ENCODE measurements at places on chromosomes 7 and 10.

DNA sequence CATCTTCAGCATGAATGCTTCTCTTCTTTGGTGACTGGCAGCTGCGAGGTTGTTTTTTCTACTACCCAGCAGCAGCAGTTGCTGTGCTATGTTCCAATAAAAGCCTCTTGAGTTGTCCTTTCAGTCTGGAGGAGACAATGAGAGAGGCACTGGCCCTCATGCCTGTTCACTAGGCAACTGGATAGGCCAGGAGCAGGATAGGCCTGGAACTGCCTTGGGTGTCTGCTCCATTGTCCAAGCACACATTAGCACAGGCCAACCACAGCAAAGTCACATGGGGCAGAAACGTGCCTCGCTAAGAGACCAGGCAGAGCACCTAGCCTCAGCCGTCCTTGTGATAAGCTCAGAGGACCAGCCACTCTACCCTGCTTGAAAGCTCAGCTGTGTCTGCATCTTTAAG lies 76.9 kb upstream of the PDCD4 start:
- H3K27me3 ChIP-seq, result no peaks in the 10 kb centered on the region
- peaks cover 32% of the 10 kb centered on the region for H3K4me1 ChIP-seq
- H3K4me3 ChIP-seq, result no peak overlapping the region
- no peak overlapping the region for H3K27ac ChIP-seq
- DNase-seq, result no peak
- no peaks in the 10 kb centered on the region for H3K36me3 ChIP-seq

DNA sequence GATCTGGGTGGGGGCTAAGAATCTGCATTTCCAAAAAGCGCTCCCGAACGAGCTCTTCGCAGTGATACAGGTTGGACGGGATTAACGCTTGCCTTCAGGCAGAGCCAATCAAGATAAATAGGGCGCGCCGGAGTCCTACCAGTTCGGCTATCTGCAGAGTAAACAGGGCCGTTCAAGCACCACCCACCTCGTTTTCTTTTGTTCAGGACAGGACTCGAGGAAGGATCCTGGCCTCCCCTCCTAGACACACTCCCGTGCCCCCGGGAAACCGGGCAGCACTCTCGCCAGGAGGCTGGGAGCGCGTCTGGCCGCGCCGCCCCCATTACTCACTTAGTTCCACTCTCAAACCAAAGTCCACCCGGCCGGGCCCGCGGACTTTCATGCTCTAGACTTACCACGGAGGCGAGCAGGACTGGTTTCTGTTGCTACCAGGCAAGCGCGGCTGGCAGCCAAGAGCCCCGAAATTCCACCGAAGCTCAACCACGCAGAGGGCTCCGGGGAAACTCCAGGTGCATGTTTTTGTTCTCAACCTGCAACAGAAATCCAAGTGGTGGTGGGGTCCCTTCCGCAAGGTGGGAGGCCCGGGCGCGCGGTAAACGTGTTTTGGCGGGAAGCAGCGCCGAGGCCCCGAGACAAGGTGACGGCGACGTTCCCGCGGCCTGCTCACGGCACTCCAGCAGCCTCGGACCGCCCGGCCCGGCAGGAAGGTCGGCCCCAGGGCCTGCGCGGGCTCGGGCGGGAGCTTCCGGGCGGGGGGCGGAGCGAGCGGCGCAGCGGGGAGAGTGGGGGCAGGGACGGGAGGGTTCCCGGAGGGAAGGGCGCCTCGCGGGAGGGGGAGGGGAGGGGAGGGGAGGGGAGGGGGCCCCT lies 12.7 kb downstream of the HNRNPF start:
- DNase-seq, result peak; percentile 87
- H3K27ac ChIP-seq, result peak overlapping the region; percentile 97
- peaks cover 43% of the 10 kb centered on the region for H3K36me3 ChIP-seq
- H3K4me3 ChIP-seq, result peak overlapping the region; percentile 61

DNA sequence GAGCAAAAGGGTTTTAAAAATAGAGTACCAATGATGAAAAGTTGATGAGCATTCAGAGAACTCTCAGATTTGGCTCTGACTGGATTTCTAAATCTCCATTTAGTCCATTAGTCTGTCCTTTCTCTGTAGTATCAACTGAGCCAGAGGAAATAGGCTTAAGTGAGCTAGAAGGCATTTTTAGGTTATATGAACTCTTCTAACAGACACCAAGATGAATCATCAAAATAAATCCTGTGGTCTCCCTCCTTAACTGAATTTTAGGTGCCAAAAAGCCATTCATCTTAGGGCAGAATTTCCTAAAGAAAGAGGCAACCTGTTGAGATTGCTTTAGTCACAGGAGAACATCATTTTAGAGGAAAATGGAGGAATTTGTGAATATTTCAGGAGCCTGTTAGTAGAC lies 305.1 kb downstream of the AUTS2 start:
- H3K36me3 ChIP-seq, result no peaks in the 10 kb centered on the region
- H3K27me3 ChIP-seq, result no peaks in the 10 kb centered on the region
- H3K27ac ChIP-seq, result no peak overlapping the region
- DNase-seq, result no peak

DNA sequence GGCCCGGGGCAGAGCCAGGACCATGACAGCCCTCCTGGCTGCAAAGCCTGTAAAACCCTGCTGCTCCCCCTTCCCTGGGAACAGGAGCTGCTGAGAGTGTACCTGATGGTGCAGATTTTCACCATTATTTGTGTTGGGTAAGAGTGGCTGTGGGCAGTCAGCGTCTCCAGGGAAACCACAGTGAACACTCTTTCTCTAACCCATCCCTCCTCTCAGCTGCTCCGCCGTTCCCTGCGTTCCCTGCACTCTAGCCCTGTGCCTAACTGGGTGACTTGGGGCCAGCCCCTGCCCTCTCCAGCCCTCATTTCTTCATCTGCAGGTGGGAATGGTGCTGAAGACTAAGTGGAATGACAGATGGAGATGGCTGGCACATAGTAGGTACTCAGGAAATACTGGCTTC lies 75.9 kb upstream of the PCBD1 start:
- no peak for DNase-seq
- peaks cover 15% of the 10 kb centered on the region for H3K27me3 ChIP-seq
- no peak overlapping the region for H3K27ac ChIP-seq
- no peaks in the 10 kb centered on the region for H3K4me1 ChIP-seq

DNA sequence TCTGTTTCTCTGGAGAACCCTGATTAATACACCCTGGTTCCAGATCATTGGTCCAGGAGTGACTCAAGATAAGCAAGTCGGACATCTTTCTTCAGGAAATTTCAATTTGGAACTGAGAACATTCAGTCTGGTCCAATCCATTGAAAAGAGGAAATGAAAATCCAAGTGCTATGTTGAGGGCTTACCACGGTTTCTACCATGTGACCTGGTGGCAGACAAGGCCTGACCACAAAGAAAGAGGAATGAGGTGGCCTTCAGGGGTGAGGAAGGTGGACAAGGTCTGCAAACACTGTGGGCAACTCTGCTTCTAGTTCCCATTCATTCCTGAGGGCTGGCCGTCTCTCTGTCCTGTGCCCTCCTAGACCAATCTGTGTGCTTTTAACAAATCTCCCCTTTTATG lies 149.2 kb upstream of the GHITM start:
- DNase-seq, result no peak
- no peaks in the 10 kb centered on the region for H3K27me3 ChIP-seq
- no peaks in the 10 kb centered on the region for H3K36me3 ChIP-seq
- no peak overlapping the region for H3K4me3 ChIP-seq
- no peak overlapping the region for H3K27ac ChIP-seq

GRCh38 chr10:6053816-6054631 lies 8.1 kb downstream of the IL2RA start:
- no peaks in the 10 kb centered on the region for H3K36me3 ChIP-seq
- peaks cover 24% of the 10 kb centered on the region for H3K4me1 ChIP-seq
- H3K4me3 ChIP-seq, result no peak overlapping the region
- H3K27me3 ChIP-seq, result no peaks in the 10 kb centered on the region

- no peak for DNase-seq
- no peak overlapping the region for H3K27ac ChIP-seq
- no peaks in the 10 kb centered on the region for H3K36me3 ChIP-seq
- H3K4me1 ChIP-seq, result no peaks in the 10 kb centered on the region
Observed at GRCh38 chr7:100957832-100958421, 8.6 kb downstream of the MUC3A start.

DNA sequence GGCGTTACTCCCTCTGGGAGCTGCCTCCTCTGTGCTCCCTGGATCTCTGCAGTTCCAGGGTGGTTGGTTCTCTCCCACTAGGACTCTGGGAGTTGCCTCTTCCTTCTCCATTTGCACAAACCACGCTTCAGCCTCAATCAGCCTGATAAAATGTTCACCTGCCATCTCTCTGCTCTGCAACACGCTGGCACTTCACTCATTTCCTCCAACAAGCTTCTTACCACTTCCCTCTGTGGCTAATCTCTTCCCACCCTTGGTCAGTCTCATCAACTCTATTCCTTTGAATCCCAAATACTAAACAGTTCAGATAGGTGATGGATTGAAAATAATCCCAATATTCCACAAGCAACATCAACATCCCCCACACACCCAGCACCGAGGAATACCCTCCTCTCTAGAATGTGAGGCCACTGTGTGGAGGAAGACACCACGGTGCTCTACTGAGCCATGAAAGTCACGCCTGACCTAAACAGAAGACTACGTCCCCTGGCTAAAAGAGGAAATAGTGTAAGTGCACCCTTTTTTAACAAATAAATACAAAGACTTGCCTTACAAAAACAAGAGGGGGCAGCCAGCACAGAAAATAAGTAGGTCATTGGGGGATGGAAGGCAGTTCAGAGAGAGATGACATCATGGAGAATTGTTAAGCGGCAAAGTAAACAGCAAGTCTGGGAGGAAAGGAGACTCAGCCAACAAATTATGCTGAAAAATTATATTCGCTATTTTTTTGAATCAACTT lies 1.9 kb upstream of the FAM170B start:
- H3K27ac ChIP-seq, result no peak overlapping the region
- H3K4me3 ChIP-seq, result no peak overlapping the region
- no peak for DNase-seq
- H3K36me3 ChIP-seq, result no peaks in the 10 kb centered on the region
- H3K4me1 ChIP-seq, result peaks cover 18% of the 10 kb centered on the region
- H3K27me3 ChIP-seq, result no peaks in the 10 kb centered on the region

- H3K27me3 ChIP-seq, result no peaks in the 10 kb centered on the region
- no peak overlapping the region for H3K27ac ChIP-seq
- no peak for DNase-seq
- H3K4me3 ChIP-seq, result no peak overlapping the region
- H3K36me3 ChIP-seq, result no peaks in the 10 kb centered on the region
Observed at GRCh38 chr10:131580674-131581073, 269.2 kb upstream of the TCERG1L start.

GRCh38 chr10:43774234-43774769 lies 125.6 kb upstream of the ZNF32 start:
- H3K27ac ChIP-seq, result no peak overlapping the region
- no peaks in the 10 kb centered on the region for H3K4me1 ChIP-seq
- no peaks in the 10 kb centered on the region for H3K27me3 ChIP-seq
- no peak overlapping the region for H3K4me3 ChIP-seq

DNA sequence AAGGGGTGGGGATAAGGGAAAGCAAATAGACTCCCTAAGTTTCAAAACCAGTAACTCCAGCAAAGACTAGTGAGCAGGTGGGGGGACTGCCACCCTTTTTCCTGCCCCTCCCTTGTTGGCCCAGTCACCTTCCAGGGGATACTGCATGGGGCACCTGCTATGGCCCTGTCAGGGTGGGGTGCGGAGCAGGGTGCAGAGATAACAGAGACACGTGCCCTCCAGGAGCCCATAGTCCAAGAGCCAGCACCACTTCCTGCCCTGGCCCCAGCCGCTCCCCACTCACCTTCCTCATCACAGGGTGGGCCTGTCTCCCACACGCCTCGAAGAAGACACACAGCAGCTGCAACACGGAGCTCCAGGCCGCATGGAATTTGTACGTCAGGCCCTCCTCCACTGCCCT lies 20.6 kb downstream of the RRP12 start:
- no peak for DNase-seq
- peaks cover 83% of the 10 kb centered on the region for H3K36me3 ChIP-seq

- H3K4me3 ChIP-seq, result no peak overlapping the region
- DNase-seq, result no peak
- no peaks in the 10 kb centered on the region for H3K27me3 ChIP-seq
- H3K27ac ChIP-seq, result no peak overlapping the region
- peaks cover 5% of the 10 kb centered on the region for H3K4me1 ChIP-seq
Observed at GRCh38 chr10:104046651-104047050, 39.0 kb downstream of the COL17A1 start.

DNA sequence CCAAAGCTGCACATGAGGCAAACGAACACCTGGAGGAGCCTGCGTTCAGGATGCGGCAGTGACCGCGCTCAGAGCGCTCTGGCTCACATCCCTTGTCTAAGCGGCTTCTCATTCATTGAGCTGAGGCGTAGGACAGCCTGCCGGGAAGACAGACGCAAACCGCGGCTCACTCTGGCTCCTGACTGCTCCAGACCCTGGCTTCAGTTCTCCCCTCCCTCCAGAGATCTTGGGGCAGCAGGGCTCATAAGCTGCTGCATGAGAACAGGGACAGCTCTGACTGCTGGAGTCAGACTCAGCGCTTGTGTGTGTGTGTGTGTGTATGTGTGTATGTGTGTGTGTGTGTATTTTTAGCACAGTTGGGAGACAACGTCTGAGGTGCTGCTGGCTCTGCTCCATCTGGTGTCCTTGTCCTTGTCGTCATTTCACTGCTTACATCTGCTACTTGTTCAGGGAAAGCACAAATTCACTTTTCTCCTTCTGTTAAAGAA lies 15.8 kb upstream of the LYZL2 start:
- H3K4me1 ChIP-seq, result no peaks in the 10 kb centered on the region
- DNase-seq, result no peak
- no peak overlapping the region for H3K27ac ChIP-seq
- H3K27me3 ChIP-seq, result peaks cover 14% of the 10 kb centered on the region

GRCh38 chr10:2263561-2263960 lies 526.2 kb upstream of the ADARB2 start:
- H3K4me3 ChIP-seq, result no peak overlapping the region
- H3K27me3 ChIP-seq, result no peaks in the 10 kb centered on the region
- H3K36me3 ChIP-seq, result no peaks in the 10 kb centered on the region
- H3K27ac ChIP-seq, result no peak overlapping the region
- H3K4me1 ChIP-seq, result no peaks in the 10 kb centered on the region
- no peak for DNase-seq

GRCh38 chr10:2094171-2094570 lies 356.8 kb upstream of the ADARB2 start:
- H3K4me3 ChIP-seq, result no peak overlapping the region
- no peak for DNase-seq
- H3K36me3 ChIP-seq, result no peaks in the 10 kb centered on the region
- no peaks in the 10 kb centered on the region for H3K4me1 ChIP-seq

GRCh38 chr7:77887567-77887966 lies 89.0 kb downstream of the PHTF2 start:
- H3K36me3 ChIP-seq, result no peaks in the 10 kb centered on the region
- no peaks in the 10 kb centered on the region for H3K27me3 ChIP-seq
- H3K4me1 ChIP-seq, result no peaks in the 10 kb centered on the region
- DNase-seq, result no peak

- H3K27ac ChIP-seq, result no peak overlapping the region
- no peaks in the 10 kb centered on the region for H3K36me3 ChIP-seq
- no peaks in the 10 kb centered on the region for H3K27me3 ChIP-seq
- H3K4me3 ChIP-seq, result no peak overlapping the region
- peaks cover 16% of the 10 kb centered on the region for H3K4me1 ChIP-seq
Observed at GRCh38 chr10:15368101-15368855, 2.8 kb downstream of the FAM171A1 start.

All from suprapubic skin (tissue), 4 donors.